Naive thymus-derived CD8-positive, alpha-beta T cell (primary cell): ENCODE measurements at places on chromosomes 6 and 20. TPM values are rescaled to one million over a fixed set of nuclear protein-coding genes. Genes with fewer than 3 reads are reported as not detected.

SLC22A7 gene
- total RNA-seq = not detected

SEMG1 gene
- not detected for total RNA-seq

SOX18 gene
- not detected for total RNA-seq

ISM1 gene
- 0.33 TPM for total RNA-seq

DDR1 gene
- 22.8 TPM for total RNA-seq

DSN1 gene
- total RNA-seq = 12.3 TPM

RBM38 gene
- total RNA-seq = 117 TPM

TPX2 gene
- total RNA-seq = 0.16 TPM

BPIFA1 gene
- total RNA-seq = not detected

RAD21L1 gene
- total RNA-seq = 0.49 TPM

MMP24 gene
- total RNA-seq = not detected

SNHG17 gene
- total RNA-seq = 75.3 TPM

KCNK16 gene
- not detected for total RNA-seq

KHDC1L gene
- not detected for total RNA-seq

FOXP4 gene
- 5.1 TPM for total RNA-seq

NAPB gene
- total RNA-seq = 14.6 TPM

TCP11 gene
- total RNA-seq = not detected

ESR1 gene
- 0.49 TPM for total RNA-seq

PNLDC1 gene
- total RNA-seq = 0.36 TPM

FAM83D gene
- total RNA-seq = 1.0 TPM

BTN1A1 gene
- not detected for total RNA-seq

PTK6 gene
- 0.29 TPM for total RNA-seq
